ENCODE measurements at places on chromosomes 3 and 15.

GRCh38 chr3:101903451-101903871 is 54.1 kb downstream of the NFKBIZ start:
- peak; percentile 19 for DNase-seq

DNA sequence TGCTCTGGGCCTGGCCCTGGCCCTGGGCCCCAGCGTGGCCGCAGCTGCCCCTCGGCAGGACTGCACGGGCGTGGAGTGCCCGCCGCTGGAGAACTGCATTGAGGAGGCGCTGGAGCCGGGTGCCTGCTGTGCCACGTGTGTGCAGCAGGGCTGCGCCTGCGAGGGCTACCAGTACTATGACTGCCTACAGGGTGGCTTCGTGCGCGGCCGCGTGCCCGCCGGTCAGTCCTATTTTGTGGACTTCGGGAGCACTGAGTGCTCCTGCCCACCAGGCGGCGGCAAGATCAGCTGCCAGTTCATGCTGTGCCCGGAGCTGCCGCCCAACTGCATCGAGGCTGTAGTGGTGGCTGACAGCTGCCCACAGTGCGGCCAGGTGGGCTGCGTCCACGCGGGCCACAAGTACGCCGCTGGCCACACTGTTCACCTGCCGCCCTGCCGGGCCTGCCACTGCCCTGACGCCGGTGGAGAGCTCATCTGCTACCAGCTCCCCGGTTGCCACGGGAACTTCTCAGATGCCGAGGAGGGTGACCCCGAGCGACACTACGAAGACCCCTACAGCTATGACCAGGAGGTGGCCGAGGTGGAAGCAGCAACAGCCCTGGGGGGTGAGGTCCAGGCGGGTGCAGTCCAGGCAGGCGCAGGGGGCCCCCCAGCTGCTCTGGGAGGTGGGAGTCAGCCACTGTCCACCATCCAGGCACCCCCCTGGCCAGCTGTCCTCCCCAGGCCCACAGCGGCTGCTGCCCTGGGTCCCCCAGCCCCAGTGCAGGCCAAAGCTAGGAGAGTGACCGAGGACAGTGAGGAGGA is 21.7 kb downstream of the FBLN2 start:
- DNase-seq = peak; percentile 1

DNA sequence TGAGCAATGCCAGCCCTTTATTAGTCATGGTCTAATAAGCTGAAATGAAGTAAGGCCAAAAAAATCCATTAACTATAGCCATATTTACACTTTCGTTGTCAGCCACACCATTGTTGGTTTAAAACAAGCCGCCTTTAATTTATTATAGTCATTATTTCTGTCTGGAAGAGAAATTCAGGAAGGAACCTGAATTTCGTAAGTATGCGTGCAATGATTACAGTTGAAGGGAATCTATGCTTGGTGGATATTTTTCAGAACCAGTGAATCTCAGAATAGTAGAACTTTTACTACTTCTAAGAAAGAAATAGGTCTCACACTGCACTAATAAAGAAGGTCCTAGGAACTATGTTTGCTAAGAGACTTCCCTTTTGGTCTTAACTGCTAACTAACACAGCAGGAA is 59.1 kb downstream of the FAM43A start:
- no peak for DNase-seq

DNA sequence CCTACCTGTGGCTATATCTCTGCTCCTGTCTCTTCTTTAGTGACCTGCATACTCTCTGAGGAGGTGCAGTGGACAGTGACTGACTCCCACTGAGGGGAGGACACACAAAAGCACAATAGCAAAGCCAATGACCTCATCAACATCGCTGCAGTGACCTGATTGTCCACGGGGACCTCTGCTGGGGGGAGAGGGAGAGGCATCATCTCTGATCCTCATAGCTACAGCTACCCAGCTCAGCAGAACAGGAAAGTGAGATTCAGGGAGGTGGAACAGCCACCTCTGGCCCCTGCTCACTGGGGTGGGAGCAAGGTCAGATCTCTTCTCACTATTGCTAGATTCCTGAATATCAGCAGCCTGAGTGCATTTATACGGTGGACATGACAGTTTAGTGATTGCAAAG is 179.2 kb downstream of the ATP10A start:
- DNase-seq = no peak

Data from DMS53 (cell line).